ENCODE measurements at places on chromosomes 6 and 20.
A peak's percentile ranks its signal among the peaks of the same experiment; 100 is the strongest.

DNA sequence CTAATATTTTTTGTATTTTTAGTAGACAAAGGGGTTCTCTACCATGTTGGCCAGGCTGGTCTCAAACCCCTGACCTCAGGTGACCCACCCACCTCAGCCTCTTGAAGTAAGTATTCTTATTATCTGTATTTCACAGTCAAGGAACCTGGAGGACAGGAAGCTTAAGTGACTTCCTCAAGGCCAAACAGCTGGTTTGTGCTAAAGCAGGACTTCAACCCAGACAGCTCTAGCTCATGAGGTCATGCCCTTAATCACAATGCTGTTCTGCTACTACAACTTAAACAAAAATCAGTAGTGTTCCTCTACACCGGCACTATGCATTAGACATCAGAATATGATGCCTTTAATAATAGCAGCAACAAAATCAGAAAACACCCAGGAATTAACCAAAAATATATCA lies 168.9 kb downstream of the ADGB start:
- no peak for DNase-seq

- DNase-seq, result no peak
Observed at GRCh38 chr6:12163149-12163548, 127.0 kb upstream of the EDN1 start.

DNA sequence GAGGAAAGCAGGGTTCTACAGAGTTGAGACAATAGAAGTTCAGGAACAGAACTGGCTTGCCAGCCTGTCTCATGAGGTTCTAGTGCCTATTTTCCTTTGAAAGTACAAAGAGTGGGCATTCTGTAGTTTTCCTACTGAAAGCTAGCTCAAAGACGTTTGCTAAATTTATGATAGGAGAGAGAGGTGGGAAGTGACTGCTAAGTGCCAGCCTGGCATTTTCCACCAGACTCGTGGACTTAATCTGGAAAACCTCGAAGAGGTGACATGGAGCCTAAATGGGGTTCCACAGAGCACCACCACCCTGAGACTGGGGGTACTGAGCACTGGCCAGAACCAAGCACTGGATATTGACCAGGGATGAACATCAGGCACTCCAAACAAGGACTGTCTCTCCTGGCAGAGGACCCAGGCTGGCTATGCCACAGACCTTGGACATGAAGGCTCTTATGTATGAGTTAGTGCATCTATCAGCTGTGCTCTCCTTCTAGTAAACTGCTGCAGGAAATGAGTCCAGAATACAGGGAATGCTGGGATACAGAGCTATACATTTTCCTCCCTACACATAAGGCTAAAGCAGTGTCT lies 7.1 kb downstream of the PEX6 start:
- DNase-seq, result no peak

GRCh38 chr20:460707-461106 lies 1.6 kb downstream of the TBC1D20 start:
- DNase-seq, result no peak

DNA sequence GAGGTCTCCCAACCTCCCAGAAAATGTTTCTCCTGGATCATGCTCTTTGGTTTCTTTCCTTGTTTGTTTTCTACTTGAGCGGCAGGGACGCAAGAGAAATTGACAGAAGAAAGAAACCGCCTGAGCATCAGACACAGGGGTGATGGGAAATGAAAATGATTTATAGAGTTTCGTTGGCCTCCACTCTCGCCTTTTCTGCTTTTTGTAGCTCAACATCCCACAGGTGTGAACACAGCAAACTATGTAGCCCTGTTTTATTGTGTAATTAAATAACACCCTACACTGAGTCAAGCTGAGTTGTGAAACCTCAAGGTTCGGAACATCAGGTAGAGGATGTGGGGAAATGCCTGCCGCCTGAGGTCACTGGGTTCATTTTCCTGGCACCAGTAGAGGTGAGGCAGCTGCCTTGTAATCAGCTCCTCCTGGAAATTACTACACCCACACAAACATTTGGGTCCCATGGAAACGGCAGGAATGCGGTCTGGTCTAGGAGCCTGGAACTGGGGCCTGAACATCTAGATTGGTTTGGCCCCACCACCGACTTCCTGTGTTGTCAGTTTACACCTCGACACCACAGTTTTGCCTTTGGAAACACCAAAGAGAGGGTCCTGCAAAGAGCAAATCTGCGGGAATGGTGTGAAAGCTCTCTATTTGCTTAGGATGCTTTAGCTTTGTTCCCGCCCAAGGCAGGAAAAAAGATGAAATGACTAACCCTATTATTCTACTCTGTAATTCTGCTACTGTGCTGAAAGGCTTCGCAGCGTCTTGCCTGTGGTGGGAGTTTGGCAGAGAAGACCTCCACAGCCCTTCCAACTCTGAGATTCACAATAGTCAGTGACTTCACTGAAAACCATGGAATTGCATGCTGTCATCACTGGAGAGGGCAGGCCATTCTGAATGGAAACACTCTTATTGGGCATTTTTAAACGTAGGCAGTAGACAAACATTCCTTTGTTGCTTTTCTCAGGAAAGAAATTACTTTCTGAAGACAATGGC lies 53.0 kb downstream of the ADAT2 start:
- DNase-seq, result no peak

DNA sequence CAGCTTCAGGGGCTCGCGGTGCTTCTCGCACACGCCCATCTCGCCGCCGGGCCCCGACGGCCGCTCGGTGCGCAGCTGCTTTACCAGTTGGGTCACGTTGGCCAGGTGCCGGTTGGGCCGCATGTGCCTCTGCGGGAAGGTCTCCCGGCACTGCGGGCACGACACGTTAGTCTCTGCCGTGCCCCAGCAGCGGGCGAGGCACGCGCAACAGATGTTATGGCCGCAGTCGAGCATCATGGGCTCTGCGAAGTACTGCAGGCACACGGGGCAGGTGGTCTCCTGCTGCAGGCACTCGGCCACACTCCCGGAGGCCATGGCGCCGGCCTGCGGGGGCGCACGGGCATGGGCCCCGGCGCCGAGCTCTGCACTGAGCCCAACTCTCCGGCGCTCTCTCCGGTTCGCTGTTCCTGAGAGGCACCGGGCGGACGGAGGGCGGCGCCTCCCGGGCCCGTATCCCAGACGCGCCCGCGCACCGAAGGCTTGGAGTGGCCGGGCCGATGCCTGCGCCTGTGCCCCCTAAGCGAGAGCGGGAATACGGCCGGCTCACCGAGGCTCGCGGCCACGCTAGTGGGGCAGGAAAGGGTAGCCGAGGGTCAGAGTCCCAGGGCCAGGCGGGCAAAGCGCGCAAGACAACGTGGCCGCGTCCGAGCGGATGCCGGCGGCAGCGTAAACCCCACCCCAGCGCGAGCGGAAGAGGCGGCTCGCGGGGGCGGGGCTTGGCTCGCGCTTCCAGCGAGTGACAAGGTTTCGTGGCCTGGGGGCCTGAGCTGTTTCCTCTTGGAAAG lies at the start of gene TRIM27:
Gene TRIM27, minus strand, starts transcription at position 668 of the 785 bp plus-strand sequence. Its CDS starts 353 bp downstream, at position 315.
- DNase-seq, result peak; percentile 56

GRCh38 chr20:2755451-2756055 lies 44.9 kb downstream of the CPXM1 start:
- DNase-seq, result no peak

DNA sequence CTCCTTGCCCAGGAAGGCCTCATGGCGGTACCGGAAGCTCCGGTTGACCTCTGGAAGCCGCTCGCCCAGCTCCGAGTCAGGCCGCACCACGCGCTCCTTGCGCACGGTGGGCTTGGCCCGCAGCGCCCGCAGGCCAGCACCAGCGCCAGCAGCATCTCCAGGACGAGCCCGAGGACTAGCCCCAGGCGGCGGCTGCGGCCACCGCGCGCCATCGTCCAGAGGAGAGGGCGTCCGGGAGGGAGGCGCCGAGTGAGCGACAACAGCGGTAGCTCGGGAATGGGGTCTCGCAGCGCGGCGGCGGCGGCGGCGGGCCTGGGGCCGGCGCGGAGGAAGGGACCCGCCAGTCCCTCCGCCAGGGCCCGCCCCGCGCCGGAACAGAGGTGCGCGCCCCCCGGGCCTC lies 27.6 kb upstream of the CGA start:
- DNase-seq, result no peak

DNA sequence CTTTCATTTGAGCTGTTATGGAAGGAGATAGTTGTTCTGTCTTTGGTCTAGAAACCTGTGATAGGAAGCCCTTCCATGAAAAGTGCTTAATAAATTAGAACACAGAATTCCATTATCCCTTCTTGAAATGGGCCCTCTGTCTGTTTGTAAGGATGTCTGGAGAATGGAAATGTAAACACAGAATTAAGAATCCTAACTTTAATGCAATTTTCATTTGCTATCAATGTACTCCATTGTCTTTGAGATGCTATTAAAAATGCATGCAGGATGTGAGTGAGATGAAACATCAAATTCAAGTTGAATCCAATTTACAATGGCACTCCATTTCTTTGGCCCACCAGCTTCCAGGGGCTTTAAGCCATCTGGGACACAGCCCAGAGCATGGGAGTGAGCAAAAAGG lies 13.9 kb upstream of the AARS2 start:
- DNase-seq, result no peak

GRCh38 chr6:108407904-108408827 lies 113.3 kb downstream of the AFG1L start:
- DNase-seq, result no peak

- no peak for DNase-seq
Observed at GRCh38 chr6:14428269-14428668, 310.7 kb downstream of the CD83 start.

DNA sequence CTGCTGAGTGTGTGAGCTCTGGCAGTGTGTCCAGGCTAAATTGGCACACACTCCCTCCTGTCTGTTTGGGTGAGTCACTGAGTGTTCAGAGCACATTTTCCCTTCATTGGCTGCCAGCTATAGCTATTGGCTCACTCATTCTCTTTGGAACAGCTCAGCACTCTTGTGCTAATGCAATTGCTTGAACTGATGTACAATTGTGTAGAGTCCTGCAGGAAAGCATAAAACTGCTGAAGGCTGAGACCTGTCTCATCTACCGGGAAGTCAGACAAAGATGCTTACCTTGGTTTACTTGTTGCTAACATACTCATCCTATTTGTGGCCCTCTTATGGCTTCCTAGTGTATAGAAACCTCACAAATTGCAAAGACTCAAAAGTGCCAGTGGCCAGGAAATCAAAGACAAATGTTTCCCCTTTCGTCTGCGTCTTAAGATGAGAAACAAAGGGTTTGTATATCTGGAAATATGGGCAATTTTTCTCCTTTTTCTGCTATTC lies 351.0 kb downstream of the BCKDHB start:
- DNase-seq, result no peak

- DNase-seq, result no peak
Observed at GRCh38 chr6:127972815-127973214, 72.0 kb upstream of the THEMIS start.

DNA sequence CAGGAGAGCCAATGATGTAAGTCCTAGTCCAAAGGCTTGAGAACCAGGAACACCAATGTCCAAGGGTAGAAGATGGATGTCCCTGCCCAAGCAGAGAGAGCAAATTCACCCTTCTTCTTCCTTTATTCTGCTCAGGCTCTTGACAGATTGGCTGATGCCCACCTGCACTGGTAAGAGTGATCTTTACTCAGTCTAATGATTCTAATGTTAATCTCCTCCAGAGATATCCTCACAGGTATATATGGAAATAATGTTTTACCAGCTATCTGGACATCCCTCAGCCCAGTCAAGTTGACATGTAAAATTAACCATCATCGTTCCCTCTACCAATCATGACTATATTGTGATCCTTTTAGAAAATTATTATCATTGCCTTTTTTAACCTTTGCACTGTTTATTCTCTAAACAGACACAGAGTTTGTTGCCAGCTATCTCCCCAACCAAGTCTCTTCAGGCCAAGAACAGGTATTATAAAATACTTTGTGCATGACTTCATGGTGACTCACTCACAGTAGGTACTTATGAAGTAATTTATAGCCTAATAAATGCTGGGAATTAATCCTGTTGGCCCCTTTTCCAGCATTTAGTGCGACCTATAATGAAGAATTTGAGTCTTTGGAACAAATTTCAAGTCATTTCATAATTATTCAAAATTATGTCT lies 26.2 kb upstream of the TSHZ2 start:
- no peak for DNase-seq

DNA sequence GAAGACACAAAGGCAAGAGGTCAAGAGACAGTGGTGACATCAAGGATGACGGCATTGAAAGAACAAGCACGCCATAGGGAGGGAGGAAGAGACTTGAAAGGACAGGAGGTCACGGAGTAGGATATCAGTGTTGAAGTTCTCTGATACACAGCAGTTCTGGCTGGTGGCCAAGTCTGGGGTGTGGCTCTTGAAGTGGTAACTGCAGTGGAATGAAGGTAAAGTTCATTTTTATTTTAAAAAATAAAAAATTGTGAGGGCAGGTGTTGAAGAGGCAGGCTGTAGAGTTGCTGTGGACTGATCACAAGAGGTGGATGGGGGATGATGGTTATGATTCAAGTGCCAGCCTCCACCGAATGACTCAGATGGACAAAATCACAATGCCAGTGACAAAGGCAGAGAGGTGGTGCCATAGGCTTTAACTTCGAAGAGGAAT lies 53.2 kb upstream of the BMP2 start:
- DNase-seq, result no peak

- DNase-seq, result no peak
Observed at GRCh38 chr6:54188846-54189245, 77.6 kb downstream of the MLIP start.

GRCh38 chr20:14422892-14423291 lies 85.5 kb upstream of the FLRT3 start:
- no peak for DNase-seq

DNA sequence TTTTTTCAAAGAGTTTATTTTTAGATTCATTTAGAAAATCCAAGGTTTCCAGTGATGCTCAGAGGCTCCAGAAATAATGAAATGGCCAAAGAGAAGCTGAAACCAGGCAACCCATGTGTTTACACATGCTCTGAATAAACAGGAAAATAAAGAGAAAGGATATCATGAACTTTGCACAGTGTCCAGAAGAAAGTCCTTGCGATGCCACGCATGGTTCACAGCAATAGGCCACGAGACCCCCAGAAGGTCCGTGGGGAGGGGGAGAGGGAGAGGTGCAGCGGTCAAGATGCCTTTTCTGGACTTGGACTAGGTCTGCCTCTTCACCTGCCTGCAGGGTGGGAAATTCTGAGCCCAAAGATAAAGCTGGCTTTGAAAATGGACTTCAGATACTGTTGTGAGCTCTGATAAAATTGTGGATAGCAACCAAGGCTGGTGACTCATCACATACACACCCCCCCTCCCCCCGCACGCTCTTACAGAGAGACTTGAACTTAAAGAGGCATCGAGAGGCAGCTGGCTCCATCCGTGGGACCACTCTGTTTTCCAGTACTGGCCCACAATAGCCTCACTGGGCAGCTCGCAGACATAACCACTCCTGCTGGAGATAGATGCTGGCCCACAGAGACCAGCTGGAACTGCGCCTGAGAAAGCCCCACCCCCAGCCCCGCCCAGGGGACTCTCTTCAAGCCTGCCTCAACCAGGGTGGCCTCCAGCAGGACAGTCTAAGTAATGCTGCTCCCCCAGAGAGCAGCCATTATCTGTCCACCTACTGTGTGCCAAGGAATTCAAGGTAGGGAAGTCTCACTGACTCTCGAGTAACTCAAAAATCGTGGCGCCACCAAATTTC lies 21.2 kb upstream of the NFATC2 start:
- no peak for DNase-seq

- no peak for DNase-seq
Observed at GRCh38 chr6:36769676-36770499, 69.4 kb downstream of the CPNE5 start.

- no peak for DNase-seq
Observed at GRCh38 chr6:56911847-56912246, 43.1 kb upstream of the BEND6 start.
